ENCODE measurements at places on chromosomes 1 and 21. TPM values are rescaled to one million over a fixed set of nuclear protein-coding genes. Genes with fewer than 3 reads are reported as not detected.
A peak's percentile ranks its signal among the peaks of the same experiment; 100 is the strongest.

DNA sequence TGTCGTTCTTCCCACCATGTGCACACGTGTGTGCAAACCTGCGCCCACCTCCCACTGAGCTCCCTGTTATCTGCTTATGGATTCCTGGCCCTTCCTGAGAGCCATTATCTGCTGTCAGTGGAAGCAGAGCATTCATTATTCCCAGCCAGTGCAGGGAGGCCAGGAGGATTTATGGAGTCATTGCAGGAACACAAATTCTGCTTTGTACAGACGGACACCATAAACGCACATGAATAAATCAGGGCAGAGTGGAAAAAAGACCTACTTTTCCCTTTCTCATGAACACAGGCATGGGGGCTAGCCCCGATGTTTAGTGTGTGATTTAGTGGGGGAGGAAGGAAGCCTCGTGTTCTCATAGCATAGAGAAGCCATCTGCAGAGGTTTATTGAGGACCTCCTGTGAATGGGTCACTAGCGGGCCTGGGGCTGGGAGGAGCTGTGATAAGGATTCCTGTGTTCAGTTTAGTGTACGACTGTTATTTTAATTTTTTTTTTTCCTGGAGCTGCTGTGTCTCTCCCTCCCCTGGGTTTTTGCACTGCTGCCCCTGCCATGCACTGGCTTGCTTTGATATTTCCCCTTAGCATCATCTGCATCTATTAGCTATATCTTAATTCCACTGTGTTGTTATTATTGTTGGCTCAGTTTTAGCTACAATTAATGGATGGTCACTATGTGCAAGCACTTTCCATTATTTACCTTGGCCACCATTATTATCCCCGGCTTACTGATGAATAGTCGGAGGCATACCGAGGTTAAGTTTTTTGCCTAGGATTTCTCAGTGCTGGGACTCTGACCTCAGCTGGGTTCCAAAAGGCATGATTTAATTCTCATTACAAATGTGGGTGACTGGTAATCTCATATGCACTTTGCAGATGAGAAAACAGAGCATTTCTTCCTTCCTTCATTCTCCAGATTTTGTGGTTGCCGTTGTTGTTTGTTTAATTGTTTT, 33.0 kb downstream of the HUNK start:
- peaks cover 20% of the 10 kb centered on the region for H3K4me1 ChIP-seq
- H3K27ac ChIP-seq, result no peak overlapping the region
- H3K4me3 ChIP-seq, result no peak overlapping the region
- H3K36me3 ChIP-seq, result no peaks in the 10 kb centered on the region
- H3K27me3 ChIP-seq, result no peaks in the 10 kb centered on the region

Gene RAB42
- total RNA-seq, result 0.83 TPM

DNA sequence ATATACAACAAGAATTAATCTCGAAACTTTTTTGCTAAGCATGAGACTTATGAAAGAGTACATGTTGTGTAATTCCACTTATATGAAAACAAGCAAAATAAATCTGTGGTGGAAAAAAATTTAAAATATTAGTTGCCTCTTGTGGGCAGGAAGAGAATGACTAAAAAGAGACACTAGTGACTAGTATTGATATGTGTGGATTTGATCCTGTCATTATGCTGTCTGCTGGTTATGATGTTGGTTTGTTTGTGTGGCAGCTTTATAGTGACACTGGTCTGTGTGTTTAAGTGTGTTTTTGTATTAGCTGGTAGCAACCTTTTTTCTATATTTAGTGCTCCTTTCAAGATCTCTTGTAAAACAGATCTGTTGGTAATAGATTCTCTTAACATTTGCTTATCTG, 267.8 kb upstream of the NRIP1 start:
- no peak for DNase-seq
- no peaks in the 10 kb centered on the region for H3K4me1 ChIP-seq
- H3K4me3 ChIP-seq, result no peak overlapping the region
- H3K27ac ChIP-seq, result no peak overlapping the region

- H3K27me3 ChIP-seq, result no peaks in the 10 kb centered on the region
- no peaks in the 10 kb centered on the region for H3K36me3 ChIP-seq
- H3K4me3 ChIP-seq, result no peak overlapping the region
- DNase-seq, result no peak
Measured at GRCh38 chr1:156382561-156382960, 13.6 kb downstream of the RHBG start.

- no peaks in the 10 kb centered on the region for H3K27me3 ChIP-seq
- H3K36me3 ChIP-seq, result no peaks in the 10 kb centered on the region
- no peak overlapping the region for H3K27ac ChIP-seq
- DNase-seq, result no peak
- no peaks in the 10 kb centered on the region for H3K4me1 ChIP-seq
Measured at GRCh38 chr21:33368124-33368523, 35.1 kb upstream of the IFNGR2 start.

GRCh38 chr1:102191723-102192122, 195.0 kb upstream of the OLFM3 start:
- no peaks in the 10 kb centered on the region for H3K4me1 ChIP-seq
- no peak overlapping the region for H3K27ac ChIP-seq
- H3K27me3 ChIP-seq, result peaks cover 2% of the 10 kb centered on the region
- no peak overlapping the region for H3K4me3 ChIP-seq

Gene CYP4A11
- total RNA-seq, result 0.10 TPM

DNA sequence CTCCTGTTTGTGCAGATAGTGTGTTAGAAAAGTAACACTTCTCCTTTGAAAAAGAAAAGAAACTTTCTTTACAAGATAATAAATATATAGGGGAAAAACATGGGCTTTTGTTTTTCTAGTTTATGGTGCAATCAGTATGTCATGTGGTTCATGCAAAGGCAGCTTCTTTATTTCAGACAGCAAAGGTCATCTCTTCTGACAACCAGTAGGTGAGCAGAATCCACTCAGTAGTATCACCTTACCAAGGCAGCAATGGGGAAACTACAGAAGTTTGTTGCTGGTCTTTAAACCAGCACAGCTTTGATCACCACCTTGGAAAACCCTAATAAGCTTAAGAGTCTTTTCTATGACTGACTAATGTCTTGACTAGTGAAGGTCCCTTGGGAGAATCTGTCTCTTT, 13.0 kb upstream of the SAMSN1 start:
- H3K27ac ChIP-seq, result no peak overlapping the region
- DNase-seq, result no peak
- no peaks in the 10 kb centered on the region for H3K27me3 ChIP-seq
- no peaks in the 10 kb centered on the region for H3K36me3 ChIP-seq
- H3K4me3 ChIP-seq, result no peak overlapping the region

Gene CHIA
- not detected for total RNA-seq

DNA sequence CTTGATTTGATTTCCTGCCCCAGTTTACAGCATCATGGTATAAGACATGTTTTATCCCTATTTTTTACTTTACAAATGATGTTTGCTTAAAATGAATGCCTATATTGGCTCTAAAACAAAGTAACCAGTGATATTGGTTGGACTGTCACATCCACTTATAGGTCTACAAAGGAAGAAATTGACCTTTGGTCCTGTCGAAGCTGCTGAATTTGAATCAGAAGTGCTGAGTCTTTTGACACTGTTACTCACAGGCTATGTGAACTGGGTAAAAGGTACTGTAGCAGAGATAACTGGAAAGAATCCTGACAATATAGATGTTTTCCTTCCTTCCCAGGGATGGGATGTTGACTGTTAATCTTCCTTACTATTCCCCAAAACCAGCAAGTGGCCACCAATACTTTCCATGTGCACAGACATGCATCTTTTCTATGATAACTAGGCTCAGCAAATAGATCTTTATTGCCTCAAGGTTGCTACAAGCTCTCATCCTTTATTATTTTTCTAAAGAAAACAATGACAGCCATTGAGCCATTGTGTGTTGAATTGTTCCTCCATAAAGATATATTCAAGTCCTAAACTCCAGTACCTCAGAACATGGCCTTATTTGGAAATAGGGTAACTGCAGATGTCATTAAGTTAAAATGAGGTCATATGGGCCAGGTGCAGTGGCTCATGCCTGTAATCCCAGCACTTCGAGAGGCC, 175.9 kb upstream of the NR5A2 start:
- H3K27ac ChIP-seq, result no peak overlapping the region
- H3K36me3 ChIP-seq, result no peaks in the 10 kb centered on the region
- no peaks in the 10 kb centered on the region for H3K4me1 ChIP-seq

Gene TTC3
- 160 TPM for total RNA-seq

DNA sequence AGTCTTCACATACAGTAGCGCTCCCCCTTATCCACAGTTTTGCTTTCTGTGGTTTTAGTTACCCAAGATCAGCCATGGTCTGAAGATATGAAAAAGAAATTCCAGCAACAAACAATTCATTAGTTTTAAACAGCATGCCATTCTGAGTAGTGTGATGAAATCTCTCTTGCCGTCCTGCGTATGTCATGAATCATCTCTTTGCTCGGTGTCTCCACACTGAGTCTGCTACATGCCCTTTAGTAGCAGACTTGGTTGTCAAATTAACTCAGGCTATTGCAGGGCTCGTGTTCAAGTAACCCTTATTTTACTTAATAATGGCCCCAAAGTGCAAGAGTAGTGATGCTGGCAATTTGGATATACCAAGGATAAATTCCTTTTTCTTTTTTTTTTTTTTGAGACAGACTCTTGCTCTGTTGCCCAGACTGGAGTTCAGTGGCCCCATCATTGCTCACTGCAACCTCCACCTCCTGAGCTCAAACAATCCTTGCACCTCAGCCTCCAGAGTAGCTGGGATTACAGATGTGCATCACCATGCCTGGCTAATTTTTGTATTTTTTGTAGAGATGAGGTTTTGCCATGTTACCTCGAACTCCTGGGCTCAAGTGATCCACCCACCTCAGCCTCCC, 22.6 kb downstream of the PHACTR4 start:
- peaks cover 4% of the 10 kb centered on the region for H3K4me1 ChIP-seq
- H3K27me3 ChIP-seq, result no peaks in the 10 kb centered on the region
- H3K27ac ChIP-seq, result no peak overlapping the region
- no peak for DNase-seq

DNA sequence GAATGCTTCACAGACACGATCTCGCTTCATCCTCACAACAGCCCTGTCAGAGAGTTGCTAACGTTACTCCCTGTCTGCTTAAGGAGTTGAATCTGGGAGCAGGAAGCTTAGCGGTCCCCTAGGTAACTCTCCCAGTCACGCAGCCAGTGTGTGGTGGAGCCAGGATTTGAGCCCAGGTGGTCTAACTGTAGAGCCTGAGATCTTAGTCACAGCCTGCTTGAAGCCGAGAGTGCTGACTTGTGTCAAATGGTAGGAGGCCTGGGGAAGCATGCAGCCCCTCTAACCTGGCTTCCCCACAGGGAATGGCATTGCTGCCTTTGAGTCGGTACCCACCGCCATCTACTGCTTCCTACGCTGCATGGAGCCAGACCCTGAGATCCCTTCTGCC, 4.1 kb downstream of the ADPRS start:
- peaks cover 7% of the 10 kb centered on the region for H3K4me1 ChIP-seq
- H3K36me3 ChIP-seq, result no peaks in the 10 kb centered on the region
- no peak overlapping the region for H3K4me3 ChIP-seq

Gene WNT9A
- 9.8 TPM for total RNA-seq

DNA sequence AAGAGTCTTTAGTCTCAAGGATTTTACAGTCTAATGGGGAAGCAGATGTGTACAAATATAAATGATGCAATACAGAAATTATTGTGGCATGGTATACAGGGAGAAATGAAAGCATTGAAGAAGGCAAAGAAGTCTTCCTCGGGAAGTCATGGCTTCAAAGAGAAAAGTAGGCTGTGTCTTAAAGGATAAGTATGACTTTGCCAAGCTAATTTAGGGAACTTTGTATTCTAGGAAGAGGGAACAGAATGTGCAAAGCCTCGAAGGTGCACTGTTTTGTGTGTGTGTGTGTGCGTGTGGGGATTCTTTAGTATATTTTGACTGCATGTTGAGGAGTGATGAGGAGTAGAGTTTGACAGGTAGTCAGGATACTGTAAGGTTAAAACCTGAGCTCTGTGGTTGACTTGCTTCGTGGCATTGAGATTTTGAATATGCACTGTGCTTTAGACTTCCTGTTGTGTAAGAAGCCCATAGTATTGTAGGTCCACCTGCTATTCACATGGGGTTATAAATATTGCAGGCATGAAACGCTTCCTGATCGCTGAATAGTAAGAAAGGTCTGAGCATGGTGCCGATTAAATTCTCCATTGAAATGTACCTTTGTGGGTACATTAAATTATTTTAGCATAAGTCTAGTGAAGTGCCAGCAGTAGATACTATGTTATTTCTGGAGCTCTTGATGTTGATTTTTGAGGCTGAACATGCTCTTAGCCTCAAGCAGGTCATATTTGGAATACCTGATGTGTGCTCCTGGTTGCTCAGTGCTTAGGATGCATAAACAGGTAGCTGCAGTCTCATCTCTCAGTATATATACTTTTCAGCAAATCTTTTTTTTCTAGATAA, 8.0 kb downstream of the SMAP2 start:
- no peak for DNase-seq
- no peaks in the 10 kb centered on the region for H3K27me3 ChIP-seq
- no peak overlapping the region for H3K27ac ChIP-seq
- no peak overlapping the region for H3K4me3 ChIP-seq
- peaks cover 7% of the 10 kb centered on the region for H3K4me1 ChIP-seq

DNA sequence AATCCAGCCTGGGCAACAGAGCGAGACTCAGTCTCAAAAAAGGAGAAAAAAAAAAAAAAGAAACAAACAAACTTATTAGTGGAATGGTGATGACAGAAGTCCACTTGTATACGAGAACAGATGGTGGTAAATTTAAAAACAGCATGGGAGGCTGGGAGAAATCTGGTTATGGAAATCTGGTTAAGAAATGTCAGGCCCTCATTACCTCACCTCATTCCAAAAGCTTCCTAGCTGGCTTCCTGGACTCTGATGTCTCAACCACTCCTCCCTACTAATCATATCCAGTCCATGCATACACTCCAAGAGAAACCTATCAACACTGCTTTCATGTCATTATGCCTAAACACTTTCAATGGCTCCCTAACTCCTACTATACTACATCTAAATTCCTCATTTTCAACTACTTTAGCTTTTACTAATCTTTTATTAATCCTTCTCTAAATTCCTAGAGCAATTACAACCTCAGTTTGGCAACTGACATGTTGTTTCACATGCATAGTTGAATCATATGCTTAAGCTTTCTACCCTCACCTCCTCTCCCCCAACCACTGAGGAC, 52.9 kb downstream of the FOXJ3 start:
- H3K4me1 ChIP-seq, result peaks cover 2% of the 10 kb centered on the region
- H3K27me3 ChIP-seq, result no peaks in the 10 kb centered on the region

GRCh38 chr1:35324486-35324885, 56.0 kb downstream of the ZMYM4 start:
- H3K4me1 ChIP-seq, result peaks cover 6% of the 10 kb centered on the region
- peak overlapping the region; percentile 19 for H3K27ac ChIP-seq
- H3K4me3 ChIP-seq, result no peak overlapping the region
- H3K27me3 ChIP-seq, result no peaks in the 10 kb centered on the region

- no peak overlapping the region for H3K27ac ChIP-seq
- H3K27me3 ChIP-seq, result no peaks in the 10 kb centered on the region
- no peaks in the 10 kb centered on the region for H3K4me1 ChIP-seq
- no peak overlapping the region for H3K4me3 ChIP-seq
- no peak for DNase-seq
- no peaks in the 10 kb centered on the region for H3K36me3 ChIP-seq
Measured at GRCh38 chr1:30872948-30873263, 35.7 kb downstream of the SDC3 start.

GRCh38 chr1:94722181-94722580, 98.0 kb upstream of the SLC44A3 start:
- no peak overlapping the region for H3K4me3 ChIP-seq
- H3K4me1 ChIP-seq, result peaks cover 3% of the 10 kb centered on the region
- H3K36me3 ChIP-seq, result no peaks in the 10 kb centered on the region
- no peaks in the 10 kb centered on the region for H3K27me3 ChIP-seq
- no peak overlapping the region for H3K27ac ChIP-seq

All from ovary (tissue), 10 donors.